ENCODE measurements at places on chromosomes 1 and 21. TPM values are rescaled to one million over a fixed set of nuclear protein-coding genes. Genes with fewer than 3 reads are reported as not detected.
A peak's percentile ranks its signal among the peaks of the same experiment; 100 is the strongest.

GRCh38 chr1:185477638-185478580 is 160.9 kb upstream of the IVNS1ABP start:
- no peaks in the 10 kb centered on the region for H3K27me3 ChIP-seq
- H3K4me3 ChIP-seq = no peak overlapping the region
- DNase-seq = no peak
- no peak overlapping the region for H3K27ac ChIP-seq

- H3K27ac ChIP-seq = no peak overlapping the region
- H3K36me3 ChIP-seq = no peaks in the 10 kb centered on the region
- H3K4me3 ChIP-seq = no peak overlapping the region
- DNase-seq = no peak
- peaks cover 6% of the 10 kb centered on the region for H3K4me1 ChIP-seq
- H3K27me3 ChIP-seq = no peaks in the 10 kb centered on the region
Observed at GRCh38 chr1:87399701-87400100, 71.0 kb downstream of the LMO4 start.

DNA sequence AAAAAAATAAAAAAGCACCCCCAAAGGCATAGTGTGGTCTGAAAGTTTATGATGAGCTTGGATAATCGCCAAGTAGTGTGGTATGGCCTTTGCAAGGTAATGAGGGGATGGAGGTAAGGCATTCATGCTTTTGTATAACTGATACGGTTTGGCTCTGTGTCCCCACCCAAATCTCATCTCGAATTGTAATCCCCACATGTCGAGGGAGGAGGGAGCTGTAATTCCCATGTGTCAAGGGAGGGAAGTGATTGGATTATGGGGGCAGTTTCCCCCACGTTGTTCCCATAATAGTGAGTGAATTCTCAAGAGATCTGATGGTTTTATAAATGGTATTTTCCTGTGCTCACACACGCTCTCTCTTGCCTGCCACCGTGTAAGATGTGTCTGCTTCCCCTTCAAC is 215.5 kb downstream of the NFIA start:
- H3K27me3 ChIP-seq = no peaks in the 10 kb centered on the region
- no peak overlapping the region for H3K4me3 ChIP-seq
- H3K4me1 ChIP-seq = no peaks in the 10 kb centered on the region
- no peak overlapping the region for H3K27ac ChIP-seq
- H3K36me3 ChIP-seq = no peaks in the 10 kb centered on the region

GRCh38 chr1:204987689-204988088 is 55.3 kb upstream of the CNTN2 start:
- no peak for DNase-seq
- no peak overlapping the region for H3K27ac ChIP-seq
- no peak overlapping the region for H3K4me3 ChIP-seq
- H3K27me3 ChIP-seq = no peaks in the 10 kb centered on the region

- H3K27ac ChIP-seq = no peak overlapping the region
- no peaks in the 10 kb centered on the region for H3K36me3 ChIP-seq
- no peaks in the 10 kb centered on the region for H3K27me3 ChIP-seq
- H3K4me3 ChIP-seq = no peak overlapping the region
Observed at GRCh38 chr21:21740207-21740606, 742.0 kb downstream of the NCAM2 start.

GRCh38 chr21:37869661-37870060 is 46.6 kb downstream of the KCNJ6 start:
- H3K36me3 ChIP-seq = no peaks in the 10 kb centered on the region
- no peak overlapping the region for H3K4me3 ChIP-seq
- no peak overlapping the region for H3K27ac ChIP-seq
- peaks cover 6% of the 10 kb centered on the region for H3K27me3 ChIP-seq

DNA sequence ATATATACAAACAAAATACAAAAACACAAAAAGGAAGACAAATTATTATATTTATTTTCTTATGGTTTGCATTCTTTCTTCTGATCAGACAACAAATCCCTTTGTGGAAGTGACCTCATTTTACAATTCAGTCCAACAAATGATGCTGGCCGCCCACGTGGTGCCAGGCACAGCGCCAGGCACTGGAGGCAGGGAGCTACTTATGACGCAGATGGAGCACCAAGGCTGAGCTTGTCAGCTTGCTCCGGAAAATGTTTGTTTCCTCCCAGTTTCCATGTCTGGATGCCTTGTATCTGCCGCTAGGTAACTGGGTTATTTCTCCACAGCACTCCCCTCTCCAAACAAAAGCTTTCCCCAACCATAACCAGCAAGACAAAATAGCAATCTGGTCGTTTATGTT is 30.7 kb upstream of the CD34 start:
- no peak overlapping the region for H3K4me3 ChIP-seq
- no peaks in the 10 kb centered on the region for H3K4me1 ChIP-seq
- peaks cover 17% of the 10 kb centered on the region for H3K27me3 ChIP-seq
- H3K27ac ChIP-seq = no peak overlapping the region
- no peaks in the 10 kb centered on the region for H3K36me3 ChIP-seq

- no peaks in the 10 kb centered on the region for H3K27me3 ChIP-seq
- DNase-seq = no peak
- no peak overlapping the region for H3K4me3 ChIP-seq
- H3K4me1 ChIP-seq = no peaks in the 10 kb centered on the region
- no peaks in the 10 kb centered on the region for H3K36me3 ChIP-seq
Observed at GRCh38 chr21:27246741-27247140, 279.9 kb upstream of the ADAMTS5 start.

DNA sequence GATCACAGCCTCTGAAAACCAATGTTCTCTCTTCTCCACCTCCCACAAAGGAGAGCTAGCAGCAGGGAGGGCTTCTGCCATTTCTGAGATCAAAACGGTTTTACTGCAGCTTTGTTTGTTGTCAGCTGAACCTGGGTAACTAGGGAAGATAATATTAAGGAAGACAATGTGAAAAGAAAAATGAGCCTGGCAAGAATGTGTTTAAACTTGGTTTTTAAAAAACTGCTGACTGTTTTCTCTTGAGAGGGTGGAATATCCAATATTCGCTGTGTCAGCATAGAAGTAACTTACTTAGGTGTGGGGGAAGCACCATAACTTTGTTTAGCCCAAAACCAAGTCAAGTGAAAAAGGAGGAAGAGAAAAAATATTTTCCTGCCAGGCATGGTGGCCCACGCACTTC is 35.8 kb upstream of the TDRD10 start:
- no peak for DNase-seq
- H3K36me3 ChIP-seq = no peaks in the 10 kb centered on the region
- H3K4me1 ChIP-seq = peaks cover 78% of the 10 kb centered on the region
- no peaks in the 10 kb centered on the region for H3K27me3 ChIP-seq
- peak overlapping the region; percentile 79 for H3K27ac ChIP-seq

GRCh38 chr1:50110656-50111055 is 1.9 kb downstream of the ELAVL4 start:
- H3K36me3 ChIP-seq = no peaks in the 10 kb centered on the region
- DNase-seq = no peak
- H3K4me3 ChIP-seq = no peak overlapping the region

Gene ENAH
- total RNA-seq = not detected

DNA sequence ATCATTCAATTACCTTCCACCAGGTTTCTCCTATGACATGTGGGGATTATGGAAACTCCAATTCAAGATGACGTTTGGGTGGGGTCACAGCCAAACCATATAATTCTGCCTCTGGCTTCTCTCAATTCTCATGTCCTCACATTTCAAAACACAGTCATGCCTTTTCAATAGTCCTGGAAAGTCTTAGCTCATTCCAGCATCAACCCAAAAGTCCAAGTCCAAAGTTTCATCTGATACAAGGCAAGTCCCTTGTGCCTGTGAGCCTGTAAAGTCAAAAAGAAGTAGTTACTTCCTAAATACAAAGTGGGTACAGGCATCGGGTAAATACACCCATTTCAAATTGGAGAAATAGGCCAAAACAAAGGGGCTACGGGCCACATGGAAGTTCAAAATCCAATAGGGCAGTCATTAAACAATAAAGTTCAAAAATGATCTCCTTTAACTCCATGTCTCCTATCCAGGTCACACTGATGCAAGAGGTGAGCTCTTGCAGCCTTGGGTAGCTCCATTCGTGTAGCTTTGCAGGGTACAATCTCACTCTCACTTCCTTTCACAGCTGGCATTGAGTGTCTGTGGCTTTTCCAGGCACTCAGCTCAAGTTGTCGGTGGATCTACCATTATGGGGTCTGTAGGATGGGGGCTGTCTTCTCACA is 112.9 kb downstream of the FCRL5 start:
- no peaks in the 10 kb centered on the region for H3K4me1 ChIP-seq
- no peak overlapping the region for H3K27ac ChIP-seq
- no peak for DNase-seq

Data from T-cell (primary cell).